Cerebellum (tissue), 4 donors: ENCODE measurements at places on chromosomes 4 and X.

DNA sequence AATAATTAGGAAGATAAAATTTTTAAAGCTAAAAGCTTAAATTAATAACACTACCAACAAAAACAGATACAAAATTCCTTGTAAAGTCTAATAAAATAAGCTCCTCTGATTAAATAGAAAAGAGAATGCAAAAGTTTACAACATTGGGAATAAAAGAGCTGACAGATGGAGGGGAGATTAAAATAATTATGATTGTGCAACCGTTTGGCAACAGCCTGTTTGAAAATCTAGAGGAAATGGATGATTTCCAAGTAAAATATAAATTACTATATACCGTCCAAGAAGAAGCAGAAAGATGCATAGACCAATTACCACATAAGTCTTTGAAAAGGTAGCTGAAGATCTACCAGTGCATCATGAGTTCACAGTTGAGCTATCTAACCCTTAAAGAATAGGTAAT lies 46.4 kb upstream of the VBP1 start:
- DNase-seq: no peak

- DNase-seq: no peak
Measured at GRCh38 chr4:108446556-108446955, 173.8 kb upstream of the RPL34 start.

- DNase-seq: peak; percentile 71
Measured at GRCh38 chr4:77203380-77204197, 46.6 kb downstream of the CCNG2 start.

- no peak for DNase-seq
Measured at GRCh38 chr4:165716472-165716871, 156.6 kb upstream of the TLL1 start.

DNA sequence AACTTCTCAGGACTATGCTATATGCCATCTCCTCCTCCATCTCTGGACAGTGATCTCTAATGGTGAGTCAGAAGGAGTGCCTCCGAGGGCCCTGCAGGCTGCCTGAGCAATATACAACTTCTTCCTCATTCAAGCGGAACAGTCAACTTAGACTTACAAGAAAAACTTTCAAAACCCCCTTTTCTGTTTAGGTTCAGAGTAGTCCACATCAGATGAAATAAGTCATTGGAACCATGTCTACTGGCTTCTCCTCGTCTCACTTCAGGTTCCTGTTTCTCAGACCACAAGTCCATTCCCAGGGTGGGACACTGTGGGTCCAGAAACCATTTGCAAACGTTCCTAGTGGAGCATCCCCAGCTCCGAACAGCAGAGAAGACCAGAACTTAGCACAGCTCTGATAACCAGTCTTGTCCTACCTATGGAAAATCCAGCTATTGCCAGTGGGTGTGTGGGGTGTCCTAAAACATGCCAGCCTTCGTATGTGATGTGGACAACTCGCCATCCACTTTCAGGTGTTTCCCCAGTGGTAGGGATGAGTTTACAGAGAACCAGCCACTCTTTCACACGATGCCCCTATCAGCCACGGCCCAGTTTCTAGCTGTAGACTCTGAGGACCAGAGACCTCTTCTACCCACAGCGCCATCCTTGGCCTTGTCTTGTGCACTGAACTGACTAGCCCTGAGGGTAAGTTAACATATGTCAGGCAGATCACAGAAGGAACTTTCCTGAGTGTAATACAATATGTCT lies 32.7 kb upstream of the NKRF start:
- DNase-seq: no peak

GRCh38 chrX:48996969-48997368 lies 5.1 kb downstream of the GRIPAP1 start:
- DNase-seq: no peak

DNA sequence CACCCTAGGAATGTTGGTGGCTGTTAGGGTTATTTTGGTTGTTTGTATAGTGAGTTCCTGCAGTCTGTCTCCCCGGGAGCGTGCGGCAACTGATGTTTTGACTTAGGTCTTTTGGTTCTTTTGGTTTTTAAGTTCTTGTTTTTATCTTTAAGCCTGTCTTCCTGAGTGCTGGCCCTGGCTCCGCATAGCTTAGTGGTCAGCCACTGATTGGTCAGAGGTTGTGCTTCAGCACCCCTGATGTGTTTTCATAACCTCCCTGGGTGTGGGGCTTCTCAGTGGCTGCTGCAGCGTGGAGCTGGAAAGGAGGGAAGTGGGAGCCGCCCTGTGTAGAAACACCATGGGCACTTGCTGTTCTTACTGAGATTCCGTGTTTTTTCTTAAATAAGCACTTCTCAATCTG lies 5.1 kb downstream of the PIGG start:
- no peak for DNase-seq

- no peak for DNase-seq
Measured at GRCh38 chrX:2577844-2578466, 77.2 kb upstream of the DHRSX start.

- no peak for DNase-seq
Measured at GRCh38 chrX:3717742-3718420, 4.4 kb upstream of the PRKX start.

- no peak for DNase-seq
Measured at GRCh38 chr4:22416403-22416802, 99.5 kb downstream of the ADGRA3 start.

GRCh38 chrX:25020905-25021449 lies 5.2 kb upstream of the ARX start:
- no peak for DNase-seq

DNA sequence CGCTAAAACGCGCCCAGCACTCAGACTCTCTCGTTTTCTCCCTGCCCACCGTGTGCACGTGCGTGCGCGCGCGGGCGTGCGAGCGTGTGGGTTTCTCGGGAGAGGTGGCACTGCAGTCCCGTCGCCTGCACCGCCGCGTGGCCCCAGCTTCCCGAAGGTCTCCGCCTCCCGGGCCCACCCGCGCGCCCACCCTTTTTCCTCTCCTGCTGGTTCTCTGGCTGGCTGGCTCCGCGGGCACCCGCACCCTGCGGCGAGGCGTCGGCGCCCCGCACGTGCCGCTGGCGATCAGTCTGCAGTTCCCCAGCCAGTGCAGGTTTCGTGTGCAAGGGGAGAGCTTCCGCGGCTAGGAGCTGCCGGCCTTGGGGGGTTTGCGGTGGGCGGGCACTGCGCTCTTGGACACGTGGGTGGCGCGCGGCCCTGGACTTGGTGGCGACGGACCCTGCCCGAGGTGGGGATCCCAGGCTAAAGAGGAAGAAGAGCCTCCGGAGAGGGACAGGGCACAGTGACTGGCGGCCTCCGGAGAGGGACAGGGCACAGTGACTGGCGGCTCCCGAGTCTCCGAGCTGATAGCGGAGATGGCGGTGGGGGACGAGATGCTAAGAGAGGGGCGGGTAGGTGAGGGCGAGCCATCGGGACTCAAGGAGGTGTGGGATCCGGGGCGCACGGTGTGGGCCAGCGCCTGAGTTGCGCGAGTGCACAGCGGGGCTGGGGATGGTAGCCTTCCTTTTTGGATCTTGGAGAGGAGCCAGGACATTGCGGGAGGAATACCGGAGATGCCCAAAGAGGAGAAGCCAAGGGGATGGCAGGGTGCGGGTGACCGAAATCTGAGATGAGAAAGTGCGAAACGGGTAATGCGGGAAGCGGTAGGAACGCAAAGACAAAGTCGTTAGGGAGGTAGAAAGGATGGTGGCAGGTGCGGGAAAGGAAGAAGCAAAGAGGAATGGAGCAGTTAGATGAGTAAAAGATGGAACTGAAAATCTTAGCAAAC lies at the start of gene FAM184B:
TSS of gene FAM184B (minus strand) at position 322 of the 988 bp plus-strand sequence. CDS start 322 bp downstream, outside the sequence.
- DNase-seq: peak; percentile 15

DNA sequence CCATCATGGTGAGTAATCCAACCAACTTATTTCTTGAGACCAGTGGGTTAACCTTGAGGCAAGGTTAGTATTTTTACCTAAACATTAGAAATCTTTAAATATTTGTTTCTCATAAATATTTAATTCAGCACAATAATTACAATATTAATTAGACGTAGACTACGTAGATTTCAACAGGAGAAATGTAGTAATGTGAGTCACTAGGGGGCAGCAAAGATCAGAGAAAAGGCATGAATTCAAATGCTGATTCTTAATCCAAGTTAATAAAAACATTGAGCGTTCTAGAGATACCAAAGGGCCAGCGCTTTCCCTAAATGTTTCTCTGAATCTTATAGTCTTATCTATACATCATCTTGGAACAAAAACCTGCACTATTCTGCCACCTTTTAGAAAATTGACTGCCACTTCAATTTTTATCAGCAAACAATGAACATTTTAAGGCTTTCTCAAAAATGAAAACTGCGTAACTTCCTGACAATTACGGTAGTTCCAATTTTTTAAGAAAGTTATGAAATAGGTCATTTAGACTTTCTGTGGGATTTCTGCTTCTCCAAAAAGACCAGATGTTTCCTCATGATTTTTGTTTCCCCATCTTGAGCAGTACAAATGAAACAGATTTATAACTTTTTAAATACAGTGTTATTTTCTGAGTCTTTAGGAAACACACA lies 180.7 kb downstream of the GASK1B start:
- DNase-seq: peak; percentile 31

GRCh38 chrX:134484039-134484438 lies 24.1 kb downstream of the HPRT1 start:
- no peak for DNase-seq

GRCh38 chr4:1558205-1558604 lies 125.9 kb downstream of the FAM53A start:
- peak; percentile 51 for DNase-seq

DNA sequence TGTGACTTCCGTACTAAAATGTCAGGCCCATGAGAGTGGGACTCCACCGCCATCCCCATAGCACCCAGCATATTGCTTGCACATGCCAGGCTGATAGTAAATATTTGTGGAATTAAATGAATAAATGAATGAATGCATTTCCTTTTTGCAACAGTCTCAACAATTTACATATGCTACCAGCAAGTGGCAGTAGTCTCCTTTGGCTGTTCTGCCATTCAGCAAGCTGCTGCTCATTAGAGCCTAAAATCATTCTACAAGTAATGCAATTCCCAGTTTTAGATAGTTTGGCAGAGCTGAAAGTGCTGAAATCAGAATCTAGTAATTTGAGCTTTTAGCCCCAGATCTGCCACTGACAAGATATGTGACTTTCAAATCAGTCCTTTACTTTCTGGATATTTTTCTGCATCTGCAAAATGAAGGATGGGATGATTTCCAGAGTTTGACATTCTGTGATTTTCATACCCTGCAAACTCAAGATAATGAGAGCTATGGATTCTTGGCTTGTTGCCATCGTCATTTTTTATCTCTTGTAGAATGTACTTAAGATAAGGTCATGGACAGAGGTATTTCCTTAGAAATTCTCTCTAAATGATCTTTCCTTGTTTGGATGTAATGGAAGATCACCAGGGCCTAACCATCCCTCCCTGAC lies 35.7 kb upstream of the INTS6L start:
- peak; percentile 51 for DNase-seq

GRCh38 chrX:115387327-115387726 lies 97.8 kb downstream of the LUZP4 start:
- no peak for DNase-seq

DNA sequence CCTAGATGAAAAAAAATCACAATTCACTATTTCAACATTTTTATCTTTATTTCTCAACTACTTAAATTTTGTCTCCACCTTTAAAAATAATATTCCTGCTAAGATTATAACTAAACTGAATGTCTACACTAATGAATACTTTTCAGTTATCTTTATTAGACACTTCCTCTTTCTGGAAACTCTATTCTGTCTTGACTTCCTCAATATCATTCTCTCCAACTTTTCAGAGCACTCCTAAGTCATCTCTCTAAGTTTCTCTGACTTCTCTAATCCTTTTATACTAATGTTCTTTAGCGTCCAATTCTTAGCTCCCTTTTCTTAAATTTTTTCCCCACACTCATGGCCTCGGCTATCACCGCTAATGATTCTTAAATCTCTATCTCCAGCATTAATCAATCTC lies 374.2 kb downstream of the FBXO8 start:
- no peak for DNase-seq

GRCh38 chrX:101348452-101349192 lies at the start of gene TIMM8A:
Gene TIMM8A, minus strand, starts transcription at chrX:101348742. Its CDS starts 78 bp downstream, at chrX:101348664.
- peak; percentile 73 for DNase-seq

DNA sequence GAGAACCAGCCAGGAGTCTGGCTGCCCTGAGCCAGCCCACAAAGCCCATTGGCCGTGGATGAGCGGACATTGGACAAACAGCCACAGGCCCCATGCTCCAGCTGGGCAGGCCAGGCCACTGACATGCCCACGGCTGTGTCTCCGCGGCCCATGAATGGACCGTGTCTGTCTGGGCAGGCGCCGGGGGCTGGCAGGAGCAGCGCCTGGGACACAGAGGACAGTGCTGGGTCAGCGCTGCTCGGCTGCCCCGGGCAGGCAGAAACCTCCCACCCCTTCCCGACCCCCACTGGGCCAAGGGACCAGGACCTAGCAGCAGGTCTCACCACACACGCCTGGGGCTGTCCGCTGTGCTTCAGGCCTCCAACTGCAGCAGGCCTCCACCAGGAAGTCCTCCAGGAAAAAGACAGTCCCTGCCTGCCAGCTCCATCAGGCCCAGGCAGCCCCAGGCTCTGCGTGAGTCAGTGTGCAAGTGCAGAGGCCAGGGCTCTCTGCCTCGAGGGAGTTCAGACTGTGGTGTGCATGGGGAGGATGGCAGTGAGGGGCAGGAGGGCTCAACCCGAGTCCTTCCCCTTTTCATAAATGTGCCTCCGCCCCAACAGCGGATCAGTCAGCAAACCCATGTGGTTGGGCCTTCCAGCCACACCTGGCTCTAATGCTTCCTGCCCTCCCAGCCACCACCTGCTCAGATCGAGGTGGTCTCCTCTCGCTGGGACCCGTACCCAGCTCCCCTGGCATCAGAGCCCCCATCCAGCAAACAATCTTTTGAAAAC lies 17.2 kb upstream of the FGFR3 start:
- peak; percentile 34 for DNase-seq

- no peak for DNase-seq
Measured at GRCh38 chr4:150960818-150961217, 54.3 kb downstream of the LRBA start.

GRCh38 chr4:185304944-185305690 lies 90.6 kb downstream of the LRP2BP start:
- no peak for DNase-seq
